Activated CD8-positive, alpha-beta memory T cell treated with anti-CD3 and anti-CD28 coated beads for 24 hours (primary cell): ENCODE measurements at places on chromosomes 1 and 21.

DNA sequence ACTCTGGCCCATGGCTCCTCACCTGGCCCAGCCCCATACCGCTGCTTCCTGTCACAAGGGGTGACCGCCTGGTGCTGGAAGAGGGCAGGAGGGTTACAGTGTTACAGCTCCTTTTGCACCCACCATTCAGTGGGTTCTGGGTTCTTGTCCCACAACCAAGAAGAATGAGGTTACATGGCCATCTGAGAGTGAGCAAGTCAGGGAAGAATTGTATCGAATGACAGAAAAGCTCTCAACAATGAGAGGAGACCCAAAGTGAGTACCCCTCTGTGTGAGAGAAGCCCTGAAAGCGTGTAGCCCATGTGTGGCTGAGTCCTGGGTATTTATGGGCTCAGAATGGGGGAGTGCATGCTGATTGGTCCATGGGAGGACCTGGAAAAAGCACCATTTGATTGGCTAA lies 888.5 kb downstream of the ADGRL2 start:
- DNase-seq, result no peak

GRCh38 chr1:86687595-86687994 lies 16.8 kb upstream of the SH3GLB1 start:
- no peak for DNase-seq

DNA sequence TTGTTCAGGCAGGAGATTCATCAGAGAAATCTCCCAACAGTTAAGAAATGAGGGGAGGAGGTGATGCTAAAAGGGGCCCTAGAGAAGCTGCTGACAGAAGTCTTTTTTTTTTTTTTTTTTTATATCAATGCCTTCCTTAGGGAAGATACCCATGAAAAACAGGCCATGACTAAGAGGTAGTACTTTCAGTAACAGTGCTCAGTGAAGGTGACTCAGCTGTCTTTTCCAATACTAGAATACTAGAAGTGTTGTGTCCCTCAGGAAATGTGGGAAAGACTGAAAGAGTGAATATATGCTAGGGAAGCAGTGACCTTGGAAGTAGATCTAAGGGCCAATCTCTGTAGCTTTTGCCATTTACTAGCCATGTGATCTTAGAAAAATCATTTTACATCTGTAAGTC lies 52.4 kb upstream of the SLFNL1 start:
- DNase-seq, result no peak

DNA sequence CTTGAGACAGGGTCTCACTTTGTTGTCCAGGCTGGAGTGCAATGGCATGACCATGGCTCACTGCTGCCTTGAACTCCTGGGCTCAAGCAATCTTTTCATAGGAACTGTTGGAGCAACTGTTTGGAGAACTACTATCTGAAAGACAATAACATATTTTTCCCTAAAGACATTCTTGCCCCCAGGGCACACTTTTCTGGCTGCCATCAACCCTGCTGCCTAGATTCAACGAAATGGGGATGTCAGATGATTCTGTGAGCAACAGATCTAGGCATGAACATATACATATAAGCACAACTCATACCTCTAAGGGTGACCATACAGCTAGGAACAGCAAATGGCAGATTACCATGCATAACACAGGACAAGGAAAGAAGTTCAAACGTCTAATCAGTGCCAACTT lies 27.4 kb downstream of the JAK1 start:
- no peak for DNase-seq

GRCh38 chr1:201876148-201876818 lies 12.4 kb upstream of the SHISA4 start:
- no peak for DNase-seq

DNA sequence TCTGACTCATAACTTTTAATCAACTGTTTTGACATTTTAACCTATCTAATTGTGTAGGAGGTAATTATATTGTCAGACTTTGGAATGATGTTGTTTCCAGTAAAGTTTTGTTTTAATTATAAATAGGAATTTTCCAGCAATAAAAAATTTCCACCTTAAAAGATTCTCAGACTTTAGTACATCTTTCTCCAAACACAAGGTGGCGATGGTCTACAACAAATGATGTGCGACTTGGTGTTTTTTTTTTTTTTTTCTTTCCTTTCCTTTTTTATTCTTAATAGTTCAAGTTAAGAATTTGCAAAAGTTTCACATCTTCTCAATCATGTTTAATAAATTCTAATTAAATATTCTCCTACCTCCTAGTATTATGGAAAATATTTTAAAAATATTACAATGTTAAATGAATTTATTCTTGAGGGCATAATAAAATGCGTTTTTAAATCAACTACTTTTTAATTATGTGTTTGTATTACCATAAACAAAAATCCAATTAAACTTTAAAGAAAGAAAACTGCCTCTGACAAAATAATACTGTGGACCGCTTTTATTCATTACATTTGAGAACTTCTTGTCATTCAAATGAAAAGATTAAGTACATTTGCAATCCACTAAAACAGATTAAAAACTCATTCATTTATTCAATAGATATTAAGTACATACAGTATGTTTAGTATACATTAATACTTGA lies 4.4 kb upstream of the ADAMTS1 start:
- DNase-seq, result no peak

DNA sequence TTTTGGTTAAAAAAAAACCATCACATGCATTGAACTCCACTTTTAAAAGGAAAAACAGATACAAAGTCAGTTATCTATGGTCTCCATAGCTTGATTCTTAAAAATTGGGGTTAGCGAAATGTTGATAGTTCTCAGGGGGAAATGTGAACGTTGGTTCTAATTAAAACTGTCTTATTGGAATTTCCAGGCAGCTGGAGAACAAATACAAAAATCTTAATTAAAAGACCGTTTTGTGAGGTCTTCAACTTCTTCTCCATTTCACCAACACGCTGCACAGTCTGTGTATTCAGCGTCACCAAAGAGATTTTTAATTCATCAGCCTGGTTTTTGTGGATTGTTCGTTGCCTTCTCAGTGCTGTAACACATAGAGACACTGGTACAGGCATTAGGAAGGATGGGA lies 99.3 kb upstream of the COA6 start:
- no peak for DNase-seq
